ENCODE measurements at places on chromosomes 3 and 15.

DNA sequence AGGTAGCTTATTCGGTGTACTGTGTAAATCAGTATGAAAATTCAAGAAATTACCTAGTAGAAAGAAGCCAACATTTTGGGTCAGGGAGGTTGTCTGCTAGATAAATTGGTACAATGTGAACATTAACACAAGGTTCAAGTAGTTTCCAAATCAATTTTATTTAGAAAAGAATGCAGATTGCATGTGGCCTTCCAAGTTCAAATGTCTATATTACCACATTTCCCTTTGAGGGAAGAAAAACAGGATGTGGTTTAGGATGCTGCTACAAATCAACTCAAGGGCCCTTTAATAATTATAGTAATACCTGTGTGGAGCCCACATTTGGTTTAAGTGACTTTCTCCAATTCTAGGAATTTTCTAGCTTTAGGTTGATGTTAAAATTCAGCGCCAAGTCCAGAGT lies 57.5 kb downstream of the CADPS start:
- no peak for DNase-seq

DNA sequence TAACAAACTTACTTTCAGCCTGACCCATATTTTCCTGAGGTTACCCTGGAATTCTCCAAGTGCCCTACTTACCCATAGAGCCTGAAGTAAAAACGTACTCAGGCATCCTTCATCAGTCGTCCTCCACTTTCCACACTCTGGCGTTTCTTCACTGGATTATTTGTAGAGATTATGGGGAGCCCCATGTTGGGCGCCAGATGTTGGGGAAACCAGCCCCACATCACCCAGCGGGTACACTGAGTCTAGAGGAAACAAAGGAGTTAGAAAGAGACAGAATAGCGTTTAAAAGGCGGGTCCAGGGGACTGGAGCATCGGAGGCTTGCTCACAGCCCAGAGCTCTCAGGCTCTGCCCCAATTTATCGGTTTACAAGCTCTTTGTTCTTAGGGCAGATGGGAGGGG lies 9.7 kb upstream of the SLC28A2 start:
- DNase-seq, result no peak

DNA sequence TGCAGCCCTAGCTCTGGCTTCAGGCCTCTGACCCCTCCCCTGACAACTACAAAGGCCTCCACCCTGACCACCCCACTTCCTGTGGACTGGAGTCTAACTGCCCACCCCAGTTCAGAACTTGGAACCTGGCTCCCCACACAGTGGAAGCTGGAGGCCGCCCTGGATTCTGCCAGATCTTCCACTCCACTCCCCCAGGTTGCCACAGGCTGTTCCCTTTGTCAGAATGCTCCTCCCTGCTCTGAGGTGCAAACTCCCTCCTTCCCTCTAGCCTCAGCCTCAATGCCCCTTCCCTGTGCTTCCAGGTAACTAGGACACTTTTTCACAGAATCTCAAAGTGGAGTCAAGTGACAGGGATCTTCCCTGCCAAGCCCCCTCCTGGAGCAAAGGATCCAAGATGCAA lies 62.8 kb upstream of the TMEM115 start:
- no peak for DNase-seq

GRCh38 chr3:28244491-28244890 lies 3.1 kb downstream of the CMC1 start:
- no peak for DNase-seq

GRCh38 chr3:143427631-143428030 lies 308.1 kb downstream of the CHST2 start:
- DNase-seq, result no peak

DNA sequence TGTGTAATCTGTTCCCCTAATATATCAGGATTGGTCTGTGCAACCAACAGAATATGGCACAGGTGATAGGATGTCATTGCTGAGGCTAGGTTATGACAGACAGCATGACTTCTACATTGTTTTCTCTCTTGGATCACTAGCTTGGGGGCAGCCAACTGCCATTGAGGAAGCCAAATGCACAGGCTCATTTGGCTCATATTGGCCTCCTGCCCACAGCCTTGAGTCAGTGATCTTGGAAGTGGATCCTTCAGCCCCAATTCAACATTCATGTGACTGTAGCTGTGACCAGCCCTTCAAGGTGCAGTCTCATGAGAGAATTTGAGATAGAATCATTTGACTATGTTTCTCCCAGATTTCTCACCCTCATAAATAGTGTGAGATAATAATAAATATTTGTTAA lies 675.6 kb downstream of the GRM7 start:
- no peak for DNase-seq

Measured in HuH-7 (cell line).